Nucleus accumbens (tissue), 56 donors: ENCODE measurements at places on chromosomes 3 and 15.

- no peak for DNase-seq
Measured at GRCh38 chr15:57445872-57446271, 69.6 kb downstream of the CGNL1 start.

DNA sequence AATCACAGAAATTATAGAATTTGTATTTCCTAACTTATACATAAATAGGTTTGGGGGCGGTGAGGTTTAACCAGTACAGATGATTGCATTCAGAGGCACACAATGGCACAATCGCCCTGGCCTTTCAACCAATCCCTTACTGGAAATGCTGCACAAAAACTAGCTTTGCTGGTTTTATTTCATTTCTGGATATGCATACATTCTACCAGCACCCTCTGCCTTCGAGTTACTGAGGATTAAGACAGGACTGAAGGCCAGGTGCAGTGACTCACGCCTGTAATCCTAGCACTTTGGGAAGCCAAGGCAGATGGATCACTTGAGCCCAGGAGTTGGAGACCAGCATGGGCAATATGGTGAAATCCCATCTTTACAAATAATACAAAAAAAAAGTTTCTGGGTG is 336.1 kb downstream of the ARRDC4 start:
- DNase-seq: no peak

DNA sequence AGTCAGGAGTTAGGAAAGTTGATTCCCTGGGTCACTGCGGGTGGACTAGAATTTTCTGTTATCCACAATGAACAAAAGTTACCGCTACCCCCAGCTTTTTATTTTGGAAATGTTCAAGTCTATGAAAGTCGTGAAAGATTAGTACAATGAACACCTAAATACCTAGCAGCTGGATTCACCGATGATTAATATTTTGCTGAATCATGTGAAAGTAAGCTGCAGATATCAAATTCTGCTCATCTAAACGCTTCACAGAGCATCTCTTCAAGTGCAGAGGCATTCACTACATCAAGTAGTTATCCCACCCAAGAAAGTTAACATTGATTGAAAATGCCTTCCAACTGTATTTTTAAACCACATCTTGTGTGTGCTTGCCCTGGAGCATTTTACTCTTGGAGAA is 729.0 kb upstream of the NR2F2 start:
- DNase-seq: no peak

- DNase-seq: no peak
Measured at GRCh38 chr3:11556851-11557644, 86.7 kb downstream of the VGLL4 start.

GRCh38 chr3:111967068-111967467 is 11.8 kb upstream of the ABHD10 start:
- no peak for DNase-seq

DNA sequence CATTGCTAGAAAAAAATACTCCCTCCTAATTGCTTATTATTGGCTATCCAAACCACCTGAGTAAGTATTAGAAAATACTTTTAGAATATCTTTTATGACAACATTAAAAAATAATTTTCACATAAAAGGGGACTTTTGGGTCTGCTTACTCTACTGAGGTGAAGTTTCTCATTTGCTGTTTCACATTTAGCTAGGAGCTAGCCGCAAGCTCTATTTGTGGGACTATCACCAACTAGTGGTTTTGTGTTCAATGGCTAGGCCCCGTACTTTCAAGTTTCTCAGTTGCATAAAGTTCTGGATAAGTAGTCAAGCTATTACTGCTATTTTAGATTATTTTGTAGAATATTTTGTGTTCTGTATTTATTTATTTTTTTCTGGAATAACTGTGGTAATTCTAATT is 244.2 kb upstream of the SLITRK3 start:
- no peak for DNase-seq

DNA sequence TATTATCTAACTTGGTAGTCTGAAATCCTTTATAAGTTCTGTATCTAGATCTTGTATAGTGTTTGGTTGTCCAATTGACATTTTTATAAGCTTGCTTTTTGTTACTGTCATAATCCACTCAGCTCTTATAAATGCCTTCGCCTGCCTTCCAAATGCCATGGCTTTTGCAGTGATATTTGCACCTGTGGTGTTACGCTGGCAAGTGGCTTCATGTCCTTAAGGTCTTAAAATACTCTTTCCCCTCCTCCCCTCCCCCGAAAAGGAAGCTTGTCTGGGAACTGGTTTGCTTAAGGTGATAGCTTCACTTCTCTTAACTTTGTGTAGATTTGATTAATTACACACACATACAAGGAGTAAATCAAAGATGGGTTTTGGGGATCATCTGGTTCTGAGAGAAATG is 62.0 kb downstream of the ABHD2 start:
- DNase-seq: no peak

DNA sequence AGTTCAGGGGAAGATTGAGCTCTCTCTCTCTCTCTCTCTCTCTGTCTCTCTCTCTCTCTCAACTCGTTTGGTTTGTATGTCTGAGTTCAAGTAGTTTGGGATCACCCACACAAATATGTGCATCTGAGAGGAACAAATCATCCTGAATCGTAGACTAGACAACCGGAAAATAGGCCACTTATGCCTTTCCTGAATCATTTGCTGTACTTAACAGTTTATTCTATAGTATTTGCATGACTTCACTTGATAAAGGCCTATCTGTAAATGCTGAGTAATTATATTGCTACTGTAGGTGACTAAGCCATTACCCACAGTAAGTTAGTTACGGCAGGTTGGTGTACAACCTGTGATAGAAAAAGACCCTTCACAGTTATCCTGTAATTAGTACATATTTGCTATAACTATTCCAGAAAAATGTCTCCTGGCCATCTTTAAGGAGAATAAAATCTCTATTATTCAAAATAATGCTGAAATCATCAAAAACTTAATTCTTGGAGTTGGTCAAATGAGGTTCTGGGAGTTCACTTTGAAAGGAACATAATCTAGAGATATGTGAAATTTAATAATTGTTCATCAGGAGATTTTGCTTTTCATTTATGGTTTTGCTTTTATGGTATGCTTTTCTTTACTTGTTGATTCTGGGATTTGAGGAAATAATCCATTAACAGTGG is 31.1 kb downstream of the OXSM start:
- no peak for DNase-seq

DNA sequence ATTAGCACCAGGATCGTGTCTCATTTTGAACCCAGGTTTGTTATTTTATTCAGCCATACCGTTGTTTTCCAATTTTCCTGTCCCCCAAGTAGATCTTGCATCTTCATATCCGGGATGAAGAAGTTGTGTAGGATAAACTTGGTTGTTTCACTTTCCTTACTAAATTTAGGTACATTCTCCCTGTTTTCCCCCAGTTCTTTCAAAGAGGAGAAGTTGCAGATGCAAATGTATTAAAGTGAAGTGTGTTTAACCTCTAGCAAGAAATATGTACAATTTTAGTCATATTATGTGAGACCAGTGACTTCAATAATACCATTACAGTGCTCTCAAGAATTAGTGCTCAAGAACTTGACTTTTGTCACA is 1.3 kb downstream of the ATXN7 start:
- DNase-seq: no peak

- no peak for DNase-seq
Measured at GRCh38 chr3:122533480-122533879, 18.7 kb upstream of the KPNA1 start.

DNA sequence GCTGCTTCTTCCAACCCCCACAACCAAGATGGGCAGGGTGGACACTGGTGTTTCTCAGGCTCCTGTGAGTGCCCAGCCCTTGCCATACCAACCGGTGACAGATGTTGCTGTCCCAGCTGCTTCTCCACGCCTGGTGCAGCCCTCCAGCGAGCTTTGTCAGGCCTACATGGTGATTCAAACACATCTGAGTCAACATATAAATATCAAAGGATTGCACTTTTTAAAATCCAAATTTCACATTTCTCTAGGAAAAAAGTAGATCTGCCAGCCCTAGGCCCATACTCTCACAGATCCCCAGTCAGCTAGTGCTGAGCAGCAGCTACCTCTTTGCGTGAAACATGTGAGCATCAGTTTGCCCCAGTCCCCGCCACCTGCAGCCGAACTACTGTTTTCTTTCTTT is 52.7 kb downstream of the RPN1 start:
- DNase-seq: no peak

GRCh38 chr3:30167541-30168011 is 438.8 kb upstream of the TGFBR2 start:
- no peak for DNase-seq

DNA sequence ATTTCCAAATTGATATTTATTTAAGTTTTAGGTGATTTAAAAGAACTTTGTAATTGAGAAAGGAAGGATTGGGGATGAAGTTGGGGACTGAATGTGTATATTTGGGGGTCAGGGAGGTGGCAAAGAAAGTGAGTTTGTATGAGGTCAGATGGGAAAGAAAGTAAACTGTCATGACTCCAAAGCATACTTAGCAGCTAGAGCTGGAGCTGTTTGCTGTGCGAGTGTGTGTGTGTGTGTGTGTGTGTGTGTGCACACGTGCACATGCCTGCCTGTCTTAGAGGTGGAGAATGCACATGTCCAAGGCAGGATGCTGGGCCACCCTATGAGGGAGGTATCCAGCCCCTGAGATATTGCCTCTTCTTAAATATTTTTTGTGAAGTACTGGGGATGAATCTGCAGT is 21.0 kb downstream of the BOC start:
- no peak for DNase-seq

GRCh38 chr15:66595931-66596545 is 30.2 kb upstream of the LCTL start:
- DNase-seq: no peak

- DNase-seq: peak; percentile 31
Measured at GRCh38 chr15:72722071-72722696, 36.2 kb downstream of the BBS4 start.

DNA sequence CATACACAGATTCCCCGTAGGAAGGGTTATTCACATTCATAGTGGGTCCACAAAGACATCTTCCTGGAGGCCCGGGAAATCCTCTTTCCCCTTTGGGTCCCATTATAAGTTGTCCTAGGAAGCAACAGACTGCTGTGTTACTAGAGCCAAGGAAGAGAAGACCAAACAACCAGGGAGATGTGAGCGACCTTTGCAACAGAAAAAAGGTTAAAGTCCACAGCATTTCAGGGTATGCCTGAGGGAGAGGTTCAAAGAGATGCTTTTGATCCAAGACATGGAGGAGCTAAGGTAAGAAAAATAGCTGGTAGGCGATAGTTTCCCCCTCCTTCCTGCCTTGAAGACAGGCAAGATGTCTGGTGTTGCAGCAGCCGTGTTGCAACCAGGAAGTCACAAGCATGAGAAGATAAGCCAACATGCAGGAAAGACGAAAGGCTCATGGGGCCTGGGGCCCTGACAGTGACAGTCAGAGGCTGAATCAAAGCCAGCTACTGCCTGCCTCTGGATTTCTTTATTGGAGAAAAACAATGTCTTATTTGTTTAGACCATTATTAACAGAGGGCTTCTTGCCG is 30.9 kb downstream of the EAF1 start:
- DNase-seq: no peak

DNA sequence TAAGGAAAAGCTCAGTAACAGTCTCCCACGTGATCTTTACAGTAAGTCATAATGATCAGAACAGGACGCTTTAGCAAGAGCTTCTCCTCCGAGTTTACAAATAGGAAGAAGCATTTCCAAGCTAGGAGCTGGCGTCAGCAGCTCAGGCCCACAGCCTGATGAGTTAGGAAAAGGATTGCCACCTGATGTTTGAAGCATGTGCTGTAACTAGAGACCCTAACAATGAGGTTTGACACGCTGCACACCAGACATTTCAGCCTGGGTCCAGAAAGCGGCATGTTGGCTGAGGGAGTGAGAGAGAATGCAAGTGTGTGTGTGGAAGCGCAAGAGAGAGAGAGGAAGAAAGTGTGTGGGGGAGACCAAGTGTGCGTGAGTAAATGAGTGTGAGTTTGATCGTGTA is 47.3 kb downstream of the TLE3 start:
- no peak for DNase-seq

DNA sequence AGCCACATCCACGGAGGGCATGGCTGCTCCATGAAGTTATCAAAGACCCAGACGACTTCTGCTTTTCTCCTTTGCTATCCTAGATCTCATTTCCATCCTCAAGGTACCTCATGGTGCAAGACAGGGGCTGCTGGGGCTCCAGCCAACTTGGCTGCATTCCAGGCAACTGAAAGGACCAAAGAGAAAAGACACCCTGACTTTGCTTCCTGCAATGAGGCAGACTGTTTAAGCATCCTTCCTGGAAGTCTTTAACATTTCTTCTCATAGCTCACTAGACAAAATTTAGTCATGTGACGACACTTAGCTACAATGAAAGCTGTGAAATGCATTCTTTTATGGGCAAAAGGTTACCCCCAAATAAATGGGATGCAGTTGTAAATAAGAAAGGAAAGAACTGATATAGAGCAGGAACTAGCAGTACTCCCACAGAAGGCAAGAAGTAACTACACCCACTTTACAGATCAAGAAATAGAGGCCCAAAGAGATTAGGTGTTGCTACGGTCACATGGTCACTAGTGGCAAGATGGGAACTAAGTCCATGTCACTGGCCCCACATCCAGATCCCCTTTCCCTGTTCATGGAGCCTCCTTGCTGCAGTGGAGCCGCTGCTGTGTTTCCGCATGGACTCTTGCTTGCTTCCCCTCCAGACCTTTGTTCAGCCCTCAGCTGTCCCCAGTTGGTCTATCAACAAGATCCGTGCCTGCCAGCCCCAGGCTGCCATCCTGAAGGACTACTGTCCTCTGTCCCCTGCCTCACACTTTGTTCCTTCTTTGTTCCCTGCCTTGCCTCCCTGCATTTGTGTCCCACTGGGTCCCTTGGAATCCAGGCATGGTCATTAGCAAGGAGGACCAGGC is 107.0 kb downstream of the XXYLT1 start:
- no peak for DNase-seq

GRCh38 chr3:159069091-159069490 is 267.2 kb downstream of the MFSD1 start:
- no peak for DNase-seq

DNA sequence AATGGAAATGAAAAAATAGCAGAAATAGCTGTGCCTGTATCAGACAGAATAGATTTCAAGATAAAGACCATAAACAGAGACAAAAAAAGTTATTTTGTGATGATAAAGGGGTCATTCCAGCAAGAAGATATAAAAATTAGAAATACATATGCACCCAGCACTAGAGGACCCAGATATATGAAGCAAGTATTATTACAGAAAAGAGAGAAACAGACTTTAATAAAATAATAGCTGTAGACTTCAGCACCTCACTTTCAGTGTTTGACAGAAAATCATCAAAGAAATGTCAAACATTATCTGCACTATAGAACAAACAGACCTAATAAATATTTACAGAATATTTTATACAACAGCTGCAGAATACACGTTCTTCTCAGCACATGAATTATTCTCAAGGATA is 783.7 kb downstream of the PLOD2 start:
- DNase-seq: no peak

DNA sequence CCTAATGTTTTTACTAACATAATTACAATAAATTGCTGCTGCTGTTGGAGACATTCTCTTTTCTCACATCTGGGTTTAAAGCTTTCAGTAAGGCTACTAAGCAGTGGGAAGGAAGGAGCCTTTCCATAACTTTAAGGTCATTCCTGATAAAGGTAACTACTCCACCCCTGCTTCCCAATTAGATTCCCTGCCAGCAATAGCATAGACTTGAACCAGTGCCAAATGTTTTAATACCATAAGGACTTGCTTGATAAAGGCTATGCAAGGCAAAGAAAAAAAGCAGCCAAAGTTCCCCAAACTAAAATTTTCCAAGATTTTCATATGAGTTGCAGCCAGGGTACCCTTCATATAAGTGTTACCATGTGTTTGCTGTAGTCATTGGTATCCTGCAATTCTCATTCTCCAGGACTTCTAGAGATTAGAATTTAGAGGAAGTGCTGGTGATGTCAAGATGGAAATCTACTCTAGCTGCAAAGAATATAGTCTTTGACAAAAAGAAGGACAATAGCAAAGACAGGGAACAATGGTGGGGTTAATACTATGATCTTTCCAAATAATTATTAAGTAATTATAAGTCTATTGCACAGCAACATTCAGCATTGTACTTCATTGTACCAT is 106.1 kb downstream of the FILIP1L start:
- no peak for DNase-seq
